ENCODE measurements at places on chromosomes 2 and 18. TPM values are rescaled to one million over a fixed set of nuclear protein-coding genes. Genes with fewer than 3 reads are reported as not detected.

- DNase-seq, result no peak
These were observed 99.5 kb upstream of the RNU4ATAC start for GRCh38 chr2:121431214-121431613.

GRCh38 chr2:24359129-24360049, 947 bp downstream of the ITSN2 start:
- peak; percentile 45 for DNase-seq

DNA sequence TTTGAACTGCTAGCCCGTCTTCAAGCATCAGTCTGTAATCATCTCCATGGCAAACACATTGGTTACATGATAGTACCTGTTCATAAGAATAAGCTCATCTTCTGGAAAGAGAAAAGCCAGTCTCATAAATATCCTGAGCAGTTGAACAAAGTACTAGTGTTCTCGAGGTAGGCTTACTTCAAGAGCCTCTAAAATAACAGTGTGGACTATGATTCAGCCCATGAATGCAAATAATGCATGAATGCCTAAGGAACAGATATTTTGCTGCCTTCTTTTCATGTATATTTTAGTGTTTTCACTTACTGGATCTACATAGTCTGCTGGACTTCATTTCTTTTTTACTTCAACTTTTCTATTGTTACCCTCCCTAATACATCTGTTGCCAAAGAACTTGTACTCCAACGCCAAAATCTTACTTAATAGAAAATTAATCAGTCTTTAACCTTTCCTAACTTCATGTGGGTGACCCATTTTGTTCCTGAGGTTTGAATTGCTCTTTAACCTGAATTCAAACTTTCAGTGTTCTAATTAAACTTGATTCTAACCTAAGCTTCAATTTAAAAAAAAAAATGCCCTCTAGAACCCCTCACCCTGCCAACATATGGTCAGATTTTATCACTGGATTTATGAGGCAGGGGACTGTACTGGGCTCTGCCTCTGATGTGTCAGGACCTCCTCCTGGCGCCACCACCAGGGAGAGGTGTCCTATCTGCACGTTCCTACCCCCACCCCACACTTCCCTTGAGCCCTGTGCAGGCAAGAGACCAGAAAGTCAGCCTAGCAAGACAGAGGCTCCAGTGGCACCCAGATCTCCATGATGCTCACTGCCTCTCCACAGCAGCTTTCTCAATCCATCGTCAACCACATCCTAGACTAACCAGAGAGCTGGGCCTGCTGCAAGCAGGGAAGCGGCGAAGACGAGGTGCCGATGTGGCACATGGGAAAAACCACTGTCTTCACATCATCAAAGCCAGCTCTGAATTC, 264.7 kb upstream of the ID2 start:
- DNase-seq, result no peak

GRCh38 chr2:9300214-9300613, 93.6 kb downstream of the ASAP2 start:
- no peak for DNase-seq

GRCh38 chr18:40366521-40366920, 1588.5 kb upstream of the PIK3C3 start:
- DNase-seq, result no peak

DNA sequence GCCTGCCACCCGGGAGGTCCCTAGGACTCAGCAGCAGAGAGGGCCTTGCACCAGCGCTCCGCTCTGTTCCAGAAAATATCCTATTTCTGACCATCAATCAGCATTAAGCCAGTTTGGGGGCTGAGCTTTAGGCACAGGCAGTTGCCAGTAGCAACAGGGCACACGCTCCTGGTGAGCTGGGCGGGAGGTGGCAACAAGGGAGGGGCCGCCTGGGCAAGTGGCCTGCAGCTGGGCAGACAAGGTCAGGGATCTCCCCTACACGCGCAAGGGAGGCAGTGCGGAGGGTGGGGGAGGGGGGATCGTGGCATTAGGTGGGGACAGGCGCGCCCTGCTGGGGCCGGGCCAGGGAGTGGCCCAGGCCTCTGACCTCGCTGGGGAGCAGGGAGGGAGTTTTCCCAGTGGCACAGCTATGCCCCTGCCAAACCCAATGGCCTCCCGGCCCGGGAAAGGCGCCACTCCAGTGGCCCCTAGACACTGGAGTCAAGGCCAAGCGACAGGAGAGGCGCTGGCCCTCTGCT, 302.8 kb downstream of the NCKAP5 start:
- peak; percentile 77 for DNase-seq

- peak; percentile 26 for DNase-seq
These were observed 334.6 kb upstream of the SLC14A2 start for GRCh38 chr18:45280481-45281276.

DNA sequence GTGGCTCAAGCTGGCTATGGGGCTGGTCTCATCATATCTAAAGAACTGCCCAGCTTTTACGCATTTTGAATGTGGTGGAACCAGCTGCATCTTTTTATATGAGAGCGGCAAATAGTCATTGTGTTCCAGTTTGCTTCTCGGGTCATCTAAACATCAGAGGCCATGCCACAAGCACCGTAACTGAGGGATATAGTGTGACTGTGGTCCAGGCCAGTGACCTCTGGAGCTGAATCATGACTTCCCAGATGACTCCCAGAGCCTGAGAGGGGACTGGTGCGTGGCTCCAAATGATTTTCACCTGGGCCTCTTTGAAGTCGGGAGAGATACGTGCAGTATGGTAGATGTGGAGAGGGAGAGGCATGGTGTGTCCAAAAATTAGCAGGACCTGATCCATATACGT, 271.0 kb downstream of the NEDD4L start:
- peak; percentile 80 for DNase-seq

- peak; percentile 49 for DNase-seq
These were observed 29.4 kb downstream of the PLEKHM3 start for GRCh38 chr2:207995887-207996286.

DNA sequence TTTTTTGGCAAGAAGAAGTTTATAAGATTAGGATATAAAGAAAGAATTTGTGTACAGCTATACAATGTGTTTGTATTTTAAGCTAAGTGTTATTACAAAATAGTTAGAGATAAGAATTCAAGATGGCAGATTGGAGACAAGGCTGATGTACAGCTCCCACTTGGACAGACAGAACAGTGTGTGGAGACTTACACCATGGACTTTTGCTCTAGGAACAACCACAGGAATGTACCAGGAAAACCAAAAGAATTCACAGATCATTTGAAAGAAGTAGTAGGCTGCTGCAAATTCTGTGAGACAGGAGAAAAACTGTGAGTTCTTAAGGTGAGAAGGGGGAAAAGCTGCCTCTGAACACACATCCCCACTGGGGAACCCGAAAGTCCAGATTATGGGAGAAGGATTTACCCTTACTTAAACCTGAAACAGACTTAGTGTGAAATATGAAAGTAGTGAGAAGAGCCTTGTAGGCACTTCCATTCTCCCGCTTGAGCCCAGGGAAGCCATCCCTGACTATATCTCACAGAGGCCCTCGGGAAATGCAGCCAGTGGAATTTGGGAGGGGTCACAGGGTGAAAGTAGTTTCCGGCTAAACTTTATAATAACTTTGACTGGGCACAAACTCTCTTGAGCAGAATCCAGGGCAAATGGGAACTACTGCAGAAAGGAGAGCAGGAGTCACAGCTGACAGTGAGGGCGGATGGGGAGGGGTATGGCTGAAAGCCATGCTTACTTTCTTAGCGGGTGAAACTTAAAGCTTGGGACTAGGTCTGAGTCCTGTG, 11.6 kb upstream of the RPRD1A start:
- DNase-seq, result peak; percentile 67

DNA sequence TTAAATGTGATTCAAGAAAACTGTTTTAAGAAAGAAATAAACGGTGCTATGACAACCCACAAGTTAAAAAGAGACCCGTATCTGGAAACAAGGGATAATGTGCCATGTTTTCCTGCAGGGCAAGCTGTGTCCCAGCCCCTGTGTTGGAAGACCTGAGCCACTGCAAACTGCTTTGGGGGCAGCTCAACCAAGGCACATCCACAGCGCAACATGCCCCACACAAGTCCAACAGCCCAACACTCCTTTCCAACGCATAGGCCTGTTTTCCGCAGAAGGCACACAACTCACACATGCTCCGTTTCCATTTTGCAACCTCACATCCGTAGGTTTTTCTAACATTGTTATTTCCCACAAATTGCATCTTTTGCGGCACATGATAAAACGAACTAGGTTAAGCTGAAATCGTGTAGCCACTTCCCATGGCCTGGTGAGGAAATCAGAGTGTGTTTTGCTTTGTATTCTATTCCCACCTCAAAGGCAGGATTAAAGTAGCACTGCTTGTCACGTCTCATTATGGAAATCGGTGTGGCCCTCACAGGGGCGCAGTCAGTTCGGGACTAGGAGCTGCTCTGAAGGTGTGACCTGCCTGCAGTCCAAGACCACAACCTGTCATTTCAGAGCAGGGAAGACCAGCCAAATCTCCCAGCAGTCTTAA, 50.5 kb upstream of the ZNF516 start:
- DNase-seq, result no peak

DNA sequence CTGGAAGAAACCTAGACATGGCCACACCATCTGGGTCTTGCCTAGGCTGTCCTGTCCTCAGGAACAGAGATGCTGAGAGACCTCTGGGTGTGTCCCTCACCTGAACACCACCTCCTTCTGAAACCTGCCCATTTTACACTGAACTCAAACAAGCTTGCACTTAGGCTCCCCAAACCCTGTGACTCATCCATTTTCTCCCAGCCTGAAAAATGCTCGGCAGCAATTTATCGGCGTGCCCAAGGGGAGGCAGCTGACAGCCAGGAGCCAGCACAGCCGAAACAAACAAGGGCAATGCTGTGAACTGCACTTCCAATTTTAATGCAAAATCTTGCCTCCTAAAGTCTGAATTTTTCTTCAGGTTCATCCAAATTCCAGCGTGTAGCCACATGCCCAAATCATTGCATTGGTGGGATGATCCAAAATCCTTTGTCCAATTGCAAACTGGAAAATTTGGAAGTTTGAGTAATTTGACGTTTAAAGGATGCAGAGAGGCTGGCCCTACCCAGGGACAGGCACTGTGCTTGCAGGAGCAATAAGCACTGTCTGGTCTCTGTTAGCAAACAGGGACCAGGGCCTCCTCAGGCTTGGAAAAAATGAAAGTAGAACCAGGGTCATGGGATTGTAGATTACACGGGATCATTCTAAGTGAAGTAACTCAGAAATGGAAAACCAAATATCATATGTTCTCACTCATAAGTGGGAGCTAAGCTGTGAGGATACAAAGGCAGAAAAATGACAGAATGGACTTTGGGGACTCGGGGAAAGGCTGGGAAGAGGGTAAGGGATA, 67.7 kb downstream of the GALNT14 start:
- DNase-seq, result peak; percentile 28

- DNase-seq, result no peak
These were observed 13.3 kb downstream of the HK2 start for GRCh38 chr2:74847070-74847858.

DNA sequence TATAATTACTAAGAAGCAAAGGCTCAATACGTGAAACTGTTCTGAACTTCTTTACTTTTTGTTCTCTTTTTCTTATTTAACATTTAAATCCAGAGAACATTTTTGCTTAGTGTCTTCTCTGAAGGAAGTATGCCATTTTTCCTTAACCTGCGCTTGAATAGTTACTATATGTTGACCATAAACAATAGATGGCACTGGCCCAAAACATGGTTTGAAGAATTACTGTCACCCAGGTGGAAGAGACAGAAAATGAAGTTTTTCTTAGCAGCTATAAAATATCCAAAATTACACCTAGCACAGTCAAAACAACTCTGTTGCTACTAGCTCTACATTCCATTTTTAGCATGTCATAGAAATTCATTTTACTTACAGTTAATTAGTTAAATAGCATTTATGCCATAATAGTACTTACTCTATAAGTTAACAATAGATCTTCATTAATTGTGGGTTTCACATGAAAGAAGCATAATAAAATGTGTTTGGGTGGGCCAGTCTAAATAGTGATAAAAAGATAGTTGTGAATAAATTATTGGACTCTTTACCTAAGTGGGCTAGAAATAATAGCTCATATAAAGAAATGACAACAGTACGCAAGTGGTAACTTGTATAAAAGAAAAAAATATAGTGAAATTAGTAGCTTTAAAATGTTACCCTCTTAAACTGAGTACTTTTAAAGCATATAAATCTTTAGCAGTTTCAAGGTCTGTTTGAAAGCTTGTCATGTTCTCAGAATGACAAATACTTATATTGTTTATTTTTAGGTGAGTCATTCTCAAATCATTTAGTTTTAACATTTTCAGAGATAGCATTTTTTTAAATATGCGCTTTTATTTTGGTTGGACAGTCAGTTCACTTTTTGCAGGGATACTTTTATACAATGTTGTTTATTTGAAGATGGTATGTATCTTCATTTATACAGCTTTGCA, 3.7 kb downstream of the ETAA1 start:
- DNase-seq, result peak; percentile 72

GRCh38 chr2:232891621-232892071, 21.6 kb downstream of the SNORC start:
- DNase-seq, result peak; percentile 68

DNA sequence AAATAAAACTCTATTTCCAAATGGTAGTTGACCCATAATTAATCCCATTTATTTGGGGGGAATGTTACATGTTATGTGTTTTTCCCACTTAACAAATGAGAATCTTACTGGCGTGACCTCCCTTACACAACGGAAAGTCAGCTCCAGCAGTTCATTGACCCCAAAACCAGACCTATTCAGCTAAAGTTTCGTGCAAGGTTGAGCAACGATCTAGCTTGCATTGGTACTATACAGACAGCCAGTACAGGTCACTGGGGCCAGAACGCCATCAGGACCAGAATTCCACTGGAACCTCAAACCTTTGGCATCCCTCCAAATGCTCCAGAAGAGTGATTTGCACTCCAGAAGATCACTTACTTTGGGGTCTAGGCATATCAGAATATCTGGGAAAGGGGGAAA, 6.8 kb upstream of the CTAGE1 start:
- DNase-seq, result peak; percentile 24

DNA sequence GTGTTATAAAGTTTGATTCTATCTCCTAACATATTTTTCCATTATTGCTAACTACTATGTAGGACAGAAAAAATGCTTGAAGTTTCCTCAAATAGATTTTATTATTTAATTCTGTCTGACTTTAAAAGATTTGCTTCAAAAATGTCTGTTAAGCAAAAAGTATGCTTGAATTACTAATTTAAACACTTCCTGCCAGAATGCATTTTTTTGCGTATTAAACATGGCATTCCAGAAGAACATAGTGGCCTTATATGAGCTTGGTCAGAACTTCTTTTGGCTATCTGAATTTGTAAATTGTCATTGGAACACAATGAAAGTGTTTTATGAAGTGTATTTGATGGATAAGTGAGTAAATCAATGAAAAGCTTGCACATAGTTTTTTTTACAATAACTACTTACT, 37.8 kb downstream of the MBD5 start:
- no peak for DNase-seq

Gene POTEI
- total RNA-seq, result not detected

Gene MTX2
- total RNA-seq, result 29.8 TPM

Gene TMX3
- total RNA-seq, result 62.1 TPM

Gene MYO5B
- total RNA-seq, result 5.5 TPM

Gene MRPS5
- 66.8 TPM for total RNA-seq

Gene LOXHD1
- not detected for total RNA-seq

Gene GALR1
- not detected for total RNA-seq

Gene ANKRD30B
- 0.57 TPM for total RNA-seq

All from M059J (cell line).